Ureter (tissue), 1 donor: ENCODE measurements at places on chromosomes 11 and 22.
A peak's percentile ranks its signal among the peaks of the same experiment; 100 is the strongest.

DNA sequence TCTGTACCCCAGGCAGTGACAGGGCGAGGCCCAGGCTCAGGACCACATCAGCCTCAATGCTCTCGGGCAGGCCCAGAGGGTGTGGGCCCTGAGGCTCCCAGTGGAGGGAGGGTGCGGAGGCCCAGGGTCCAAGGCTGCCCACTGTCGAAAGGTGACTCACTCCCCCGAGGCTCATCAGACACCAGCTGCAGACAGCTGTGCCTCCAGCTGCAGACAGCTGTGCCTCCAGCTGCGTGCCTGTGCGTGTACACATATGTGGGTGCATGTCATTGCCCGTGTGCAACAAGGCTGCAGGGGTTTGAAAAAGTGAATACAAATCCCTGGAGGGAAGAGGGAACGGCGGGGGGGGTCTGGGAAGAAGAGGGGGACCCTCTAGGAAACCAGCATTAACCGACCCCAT is 134.3 kb downstream of the BRD1 start:
- DNase-seq: peak; percentile 12

DNA sequence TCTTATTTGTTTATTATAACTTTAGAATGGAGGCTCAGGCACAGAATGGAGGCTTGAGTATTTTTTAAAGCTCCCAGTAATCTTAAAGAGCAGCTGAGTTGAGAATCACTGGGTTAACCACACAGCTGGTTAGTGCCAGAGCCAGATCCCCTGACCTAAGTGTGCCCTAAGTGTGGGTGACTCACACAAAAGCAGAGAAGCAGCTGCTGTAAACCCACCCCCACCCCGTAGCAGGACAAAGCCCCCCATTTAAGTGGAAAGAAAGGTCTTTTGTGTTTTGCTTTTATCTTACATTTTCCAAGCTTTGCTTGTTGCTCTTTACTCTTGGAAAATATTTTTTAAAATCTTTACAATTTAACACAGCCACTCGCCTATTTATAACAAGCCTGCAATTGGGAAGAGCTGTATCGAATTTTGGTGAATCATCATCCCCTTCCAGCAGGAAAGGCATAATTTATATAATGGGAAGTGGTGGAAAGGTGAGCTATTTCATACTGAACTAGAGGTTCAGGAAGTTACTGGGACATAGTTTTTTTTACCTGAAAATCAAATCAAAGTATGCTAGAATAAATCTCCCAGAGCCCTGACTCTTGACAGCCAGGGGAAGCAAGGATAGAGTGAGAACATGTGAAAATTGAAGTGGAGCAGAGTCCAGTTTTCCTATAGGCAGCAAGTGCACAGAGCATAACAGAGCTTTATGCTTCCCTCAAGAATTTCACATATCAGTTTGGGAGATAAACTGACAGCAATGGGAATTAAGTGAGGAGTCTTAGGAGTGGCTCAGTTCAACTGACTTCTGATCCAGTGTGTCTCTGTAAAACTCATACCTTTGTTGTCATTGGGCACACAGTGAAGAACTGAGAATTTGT is 405.7 kb downstream of the AASDHPPT start:
- no peak for DNase-seq

- no peak for DNase-seq
These were observed 1747.2 kb upstream of the RAG2 start for GRCh38 chr11:38345286-38345685.

DNA sequence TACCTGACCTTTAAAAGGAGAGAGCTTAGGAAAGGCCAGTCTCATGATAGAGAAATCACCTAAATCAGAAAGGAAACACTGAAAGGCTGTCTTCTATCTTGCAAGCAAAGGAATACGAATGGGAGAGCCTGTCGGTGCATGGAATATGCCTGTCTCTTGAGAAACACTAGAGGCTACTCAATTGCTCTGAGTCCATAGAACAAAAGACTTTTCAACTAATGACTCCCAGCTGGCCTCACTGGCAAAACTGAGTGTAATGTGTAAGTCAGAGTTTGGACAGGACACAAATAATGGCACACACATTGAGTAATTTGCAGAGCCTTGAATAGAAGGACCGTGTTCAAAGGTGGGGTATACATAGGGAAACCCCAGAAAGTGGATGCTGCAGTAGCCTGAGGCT is 171.0 kb upstream of the ARHGAP20 start:
- no peak for DNase-seq

- DNase-seq: no peak
These were observed 29.7 kb upstream of the EMSY start for GRCh38 chr11:76415073-76415472.

- no peak for DNase-seq
These were observed 114.8 kb downstream of the KCNQ1OT1 start for GRCh38 chr11:2584812-2585565.

DNA sequence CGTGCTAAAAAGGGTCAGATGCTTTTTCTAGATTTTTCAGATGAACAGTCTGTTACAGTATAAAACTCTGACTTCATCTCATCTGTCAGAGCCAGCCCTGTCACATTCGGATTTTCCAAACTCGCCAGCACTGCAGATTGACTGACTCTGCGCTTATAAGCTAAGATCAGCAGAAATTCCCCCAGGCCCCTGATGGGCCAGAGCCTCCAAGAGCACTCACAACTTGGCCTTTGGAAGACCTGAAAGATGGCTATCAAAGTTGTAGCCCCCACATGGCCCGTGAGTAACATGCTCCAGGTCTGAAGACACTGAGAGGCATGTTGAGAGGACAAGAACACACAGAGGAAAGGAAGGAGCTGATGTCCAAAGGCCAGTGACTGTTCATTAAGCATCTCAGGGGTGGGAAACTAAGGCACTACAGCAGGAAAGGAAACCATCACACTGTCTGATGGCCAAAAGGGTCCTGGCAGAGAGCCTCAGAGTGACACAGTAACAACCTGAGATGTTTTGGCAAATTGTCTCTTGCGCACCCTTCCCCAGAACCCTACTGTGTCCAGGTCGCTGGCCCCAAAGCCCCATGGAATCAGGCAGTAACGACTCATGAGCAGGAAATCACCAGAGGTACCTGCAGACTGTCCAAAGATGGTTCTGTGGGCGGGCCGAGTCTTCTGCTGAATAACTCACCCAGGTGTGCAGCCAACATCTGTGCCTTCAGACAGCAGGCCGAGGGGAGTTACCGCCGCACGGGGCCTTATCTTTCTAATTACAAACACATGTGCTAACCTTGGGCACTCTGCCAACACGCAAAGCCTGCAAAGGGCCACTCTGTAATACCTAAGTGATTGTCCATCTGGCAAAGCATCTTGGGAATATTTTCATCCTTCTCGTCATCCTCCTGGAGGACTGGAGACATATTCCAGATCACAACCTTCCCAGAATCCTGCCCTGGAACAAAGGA is 23.6 kb downstream of the HIRA start:
- no peak for DNase-seq

- DNase-seq: no peak
These were observed 372.7 kb upstream of the TENM4 start for GRCh38 chr11:79813551-79813950.

- DNase-seq: no peak
These were observed 17.4 kb upstream of the OR10V1 start for GRCh38 chr11:59730896-59731565.

- DNase-seq: no peak
These were observed 14.4 kb downstream of the ELMOD1 start for GRCh38 chr11:107605061-107606006.

DNA sequence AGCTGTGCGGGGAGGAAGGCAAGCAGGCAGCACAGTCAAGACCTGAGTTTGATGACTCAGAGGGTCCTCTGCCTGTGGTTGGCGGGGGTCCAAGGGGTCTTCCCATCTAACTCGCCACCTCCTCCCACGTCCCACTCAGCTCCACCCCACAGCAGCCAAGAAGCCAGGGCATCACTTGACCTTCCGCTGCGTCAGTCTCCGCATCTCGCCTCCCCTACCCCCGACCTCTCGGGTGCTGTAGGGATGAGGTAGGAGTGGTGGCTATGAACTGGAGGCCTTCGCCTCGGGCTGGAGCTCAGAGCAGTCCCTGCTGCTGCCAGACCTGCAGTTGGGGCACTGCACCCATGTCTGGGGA is 90.6 kb downstream of the CDKN1C start:
- DNase-seq: peak; percentile 36
